ENCODE measurements at places on chromosomes 2 and 18.

DNA sequence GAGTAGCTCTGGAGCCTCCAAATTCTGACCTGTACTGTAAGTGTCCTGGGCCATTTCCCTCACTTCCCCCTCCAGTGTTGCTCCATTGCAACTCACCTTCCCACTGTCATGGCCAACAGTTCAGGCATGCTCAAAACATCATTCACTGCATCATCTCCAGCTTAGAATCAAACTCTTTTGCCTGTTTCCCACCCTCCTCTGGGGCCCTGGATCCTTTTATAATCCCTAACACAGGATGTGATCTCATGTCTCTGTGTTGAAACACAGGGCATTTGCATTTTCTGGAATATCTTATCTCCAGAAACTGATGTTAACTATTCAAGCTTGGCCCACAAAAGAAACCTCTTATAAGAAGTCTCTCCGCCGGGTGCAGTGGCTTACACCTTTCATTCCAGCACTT, 3.0 kb downstream of the DPP4 start:
- no peak for DNase-seq

DNA sequence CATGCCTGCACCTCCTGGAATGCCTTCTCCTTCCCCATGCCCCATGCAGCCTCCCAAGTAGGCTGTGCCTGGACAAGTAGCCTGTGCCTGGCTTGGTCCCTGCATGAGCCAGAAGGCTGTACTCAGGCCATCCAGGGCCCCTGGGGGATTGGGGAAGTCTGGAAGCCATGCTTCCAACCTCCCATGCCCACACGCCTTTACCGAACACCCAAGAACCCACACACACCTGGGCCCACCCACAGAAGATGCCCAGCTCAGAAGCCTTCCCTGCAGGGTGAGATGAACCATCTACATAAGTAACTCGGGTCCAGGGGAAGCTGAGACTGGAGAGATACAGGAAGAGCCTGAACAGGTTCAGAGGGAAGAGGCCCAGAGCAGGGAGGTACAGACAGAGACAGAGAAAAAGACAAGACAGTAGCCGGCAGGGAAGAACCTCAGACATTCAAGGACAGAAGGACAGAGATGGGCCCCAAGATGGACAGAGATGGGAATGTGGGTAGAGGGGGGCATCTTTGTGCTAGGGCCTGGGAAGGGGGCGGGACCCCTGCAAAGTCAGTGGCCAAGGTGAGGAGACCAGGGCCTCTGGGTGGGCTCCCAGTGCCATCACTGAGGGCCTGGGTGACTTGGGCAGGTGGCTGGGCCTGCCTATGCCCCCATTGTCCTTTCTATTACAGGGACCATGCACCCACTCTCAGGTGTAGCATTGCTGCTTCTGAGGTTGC, 4.3 kb downstream of the BIN1 start:
- no peak for DNase-seq

GRCh38 chr2:239202836-239203235, 198.0 kb downstream of the HDAC4 start:
- DNase-seq, result no peak

GRCh38 chr2:175633227-175633626, 368.8 kb downstream of the LNPK start:
- DNase-seq, result no peak

DNA sequence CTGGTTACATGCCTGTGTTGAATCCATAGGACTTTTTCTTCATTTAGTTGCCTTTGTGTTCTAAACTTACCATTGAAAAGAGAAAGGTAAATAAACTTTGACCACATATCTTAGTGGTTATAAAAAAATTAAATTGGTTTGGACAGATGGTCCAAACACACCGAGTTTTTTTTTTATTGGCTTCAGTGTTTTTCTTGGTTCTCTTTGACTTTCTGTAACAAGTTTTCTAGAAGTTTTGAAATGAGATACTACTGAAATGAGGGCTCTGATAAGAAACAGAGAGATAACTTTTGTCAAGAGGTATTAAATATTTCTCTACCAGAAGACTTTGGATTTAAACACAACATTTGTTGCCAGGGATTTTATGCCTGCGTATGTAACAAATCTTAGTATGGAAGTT, 20.7 kb downstream of the SPTBN1 start:
- DNase-seq, result no peak

All from activated gamma-delta T cell (primary cell).